Activated T-helper 1 cell treated with anti-CD3 and anti-CD28 coated beads, Interleukin-12 subunit alpha, Interleukin-12 subunit beta, Interleukin-2, Interleukin-4 antibody, amounts not matched to agents 30 ng/mL and 10 ng/mL and 1 ng/mL, durations not matched to agents 14 hours and 24 hours and 36 hours (primary cell): ENCODE measurements at places on chromosomes 13 and 19. TPM values are rescaled to one million over a fixed set of nuclear protein-coding genes. Genes with fewer than 3 reads are reported as not detected.

DNA sequence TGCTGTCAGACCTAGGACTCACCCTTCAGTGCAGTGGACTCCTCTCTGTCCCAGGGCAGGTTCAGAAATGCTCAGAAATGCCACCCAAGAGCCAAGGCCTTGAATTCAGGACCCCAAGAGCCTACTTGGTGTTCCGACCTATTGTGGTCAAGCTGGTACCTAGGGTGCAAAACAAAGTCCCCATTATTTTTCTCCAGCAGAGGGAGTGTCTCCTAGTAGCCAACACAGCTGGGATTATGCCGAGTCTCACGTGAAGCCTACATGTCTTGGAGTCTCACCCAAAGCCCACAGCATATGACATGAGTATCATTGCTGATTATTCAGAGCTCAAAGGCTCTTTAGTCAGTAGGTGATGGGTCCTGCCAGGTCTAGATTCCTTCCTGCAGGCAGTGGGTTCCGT is 671.1 kb upstream of the SPRY2 start:
- no peak for DNase-seq
- H3K27me3 ChIP-seq: no peaks in the 10 kb centered on the region
- H3K4me3 ChIP-seq: no peak overlapping the region
- H3K36me3 ChIP-seq: no peaks in the 10 kb centered on the region
- H3K27ac ChIP-seq: no peak overlapping the region

GRCh38 chr13:28574617-28575142 is 79.8 kb upstream of the FLT1 start:
- H3K36me3 ChIP-seq: peaks cover 2% of the 10 kb centered on the region
- peak overlapping the region; percentile 84 for H3K27ac ChIP-seq
- peaks cover 16% of the 10 kb centered on the region for H3K4me1 ChIP-seq
- H3K4me3 ChIP-seq: no peak overlapping the region

- no peak overlapping the region for H3K27ac ChIP-seq
- H3K36me3 ChIP-seq: no peaks in the 10 kb centered on the region
- DNase-seq: no peak
- H3K4me3 ChIP-seq: no peak overlapping the region
- H3K27me3 ChIP-seq: no peaks in the 10 kb centered on the region
- H3K4me1 ChIP-seq: no peaks in the 10 kb centered on the region
Measured at GRCh38 chr13:32866921-32867320, 149.3 kb upstream of the KL start.

DNA sequence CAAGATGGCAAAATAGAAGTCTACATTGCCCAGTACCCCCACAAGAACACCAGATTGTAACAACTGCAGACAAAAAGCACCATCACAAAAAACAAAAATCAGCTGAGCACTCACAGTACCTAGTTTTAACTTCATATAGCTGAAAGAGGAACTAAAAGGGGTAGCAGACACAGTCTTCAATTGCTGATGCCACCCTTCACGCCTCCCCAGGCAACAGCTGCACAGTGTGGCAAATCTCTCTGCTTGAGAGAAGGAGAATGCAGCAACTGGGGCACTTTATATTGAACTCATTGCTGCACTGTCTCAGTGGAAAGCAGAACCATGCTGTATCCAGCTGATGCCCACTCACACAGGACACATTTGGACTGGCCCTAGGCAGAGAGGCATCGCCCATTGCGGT is 2714.5 kb upstream of the PCDH20 start:
- no peaks in the 10 kb centered on the region for H3K4me1 ChIP-seq
- H3K27ac ChIP-seq: no peak overlapping the region
- H3K27me3 ChIP-seq: no peaks in the 10 kb centered on the region
- no peaks in the 10 kb centered on the region for H3K36me3 ChIP-seq
- DNase-seq: no peak
- no peak overlapping the region for H3K4me3 ChIP-seq

GRCh38 chr19:1864480-1865171 is 1.2 kb upstream of the KLF16 start:
- H3K4me3 ChIP-seq: peak overlapping the region; percentile 76
- peak overlapping the region; percentile 80 for H3K27ac ChIP-seq
- DNase-seq: peak; percentile 56
- H3K27me3 ChIP-seq: peaks cover 2% of the 10 kb centered on the region
- H3K36me3 ChIP-seq: peaks cover 3% of the 10 kb centered on the region
- peaks cover 17% of the 10 kb centered on the region for H3K4me1 ChIP-seq

Gene IGFL3
- not detected in 2 replicates for total RNA-seq

Gene CEACAM1
- 8.2 and 9.6 TPM in 2 replicates for total RNA-seq

- no peak overlapping the region for H3K27ac ChIP-seq
- H3K4me3 ChIP-seq: no peak overlapping the region
- H3K4me1 ChIP-seq: no peaks in the 10 kb centered on the region
- no peak for DNase-seq
Measured at GRCh38 chr19:55493052-55493644, 4.9 kb downstream of the SSC5D start.

Gene SWSAP1
- 3.2 and 3.9 TPM in 2 replicates for total RNA-seq
